Left colon (tissue), 2 donors: ENCODE measurements at places on chromosomes 13 and 19. TPM values are rescaled to one million over a fixed set of nuclear protein-coding genes. Genes with fewer than 3 reads are reported as not detected.

Gene AMER2
- total RNA-seq = not detected

Gene CDK8
- total RNA-seq = 16.5 TPM

GRCh38 chr13:79846386-79846785 is 365.4 kb downstream of the NDFIP2 start:
- no peak for DNase-seq

- DNase-seq = no peak
These were observed 125.5 kb upstream of the MCF2L start for GRCh38 chr13:112843392-112844111.

GRCh38 chr19:44255705-44256411 is 3.8 kb upstream of the ZNF233 start:
- DNase-seq = no peak
